NCI-H460 (cell line): ENCODE measurements at places on chromosomes 3 and 15. TPM values are rescaled to one million over a fixed set of nuclear protein-coding genes. Genes with fewer than 3 reads are reported as not detected.

- DNase-seq = no peak
These were observed 455.9 kb upstream of the NR2F2 start for GRCh38 chr15:95874637-95875036.

GRCh38 chr3:177145381-177145780 lies 51.9 kb downstream of the TBL1XR1 start:
- DNase-seq = no peak

- DNase-seq = no peak
These were observed 29.5 kb upstream of the ZNF445 start for GRCh38 chr3:44506961-44507360.

SI gene
- not detected in 2 replicates for total RNA-seq

DNA sequence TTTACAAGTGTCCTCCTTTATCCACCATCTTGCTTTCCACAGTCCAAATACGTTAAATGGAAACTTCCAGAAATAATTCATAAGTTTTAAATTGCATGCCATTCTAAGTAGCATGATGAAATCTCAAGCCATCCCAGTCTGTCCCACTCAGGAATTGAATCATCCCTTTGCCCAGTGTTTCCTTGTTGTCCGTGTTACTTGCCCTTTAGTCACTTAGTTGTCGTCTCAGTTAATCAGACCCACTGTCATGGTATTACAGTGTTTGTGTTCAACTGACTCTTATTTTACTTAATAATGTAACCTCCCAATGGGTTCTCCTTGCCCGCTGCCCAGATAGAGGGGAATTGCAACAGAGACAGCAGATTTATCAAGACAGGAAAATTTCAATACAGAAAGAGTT lies 77.6 kb upstream of the NDN start:
- DNase-seq = no peak

- no peak for DNase-seq
These were observed 90.0 kb upstream of the SPATA12 start for GRCh38 chr3:56970461-56970879.
